ENCODE measurements at places on chromosomes 7 and 10.

GRCh38 chr7:64651632-64652165 lies 14.2 kb upstream of the ZNF107 start:
- DNase-seq = no peak

- no peak for DNase-seq
Measured at GRCh38 chr10:35341521-35341920, 5.2 kb downstream of the CCNY start.

DNA sequence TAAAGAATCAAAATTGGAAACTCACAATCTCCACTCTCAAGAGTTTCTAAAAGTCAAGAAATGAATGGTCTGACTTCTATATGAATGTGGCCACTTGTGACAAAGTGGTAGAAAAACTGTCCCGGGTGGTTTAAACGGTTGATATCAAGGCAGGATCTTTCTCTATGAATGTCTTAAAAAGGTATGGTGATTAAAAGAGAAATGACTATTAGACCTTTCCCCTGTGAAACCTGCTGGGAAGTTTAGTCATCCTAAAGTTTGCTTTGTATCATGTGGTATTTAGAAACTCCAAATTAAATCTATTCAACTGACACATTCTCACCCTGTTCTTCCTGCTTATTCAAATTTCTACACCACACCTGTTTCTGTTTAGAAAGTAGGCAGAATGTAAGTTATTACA lies 492.5 kb downstream of the XPNPEP1 start:
- no peak for DNase-seq

DNA sequence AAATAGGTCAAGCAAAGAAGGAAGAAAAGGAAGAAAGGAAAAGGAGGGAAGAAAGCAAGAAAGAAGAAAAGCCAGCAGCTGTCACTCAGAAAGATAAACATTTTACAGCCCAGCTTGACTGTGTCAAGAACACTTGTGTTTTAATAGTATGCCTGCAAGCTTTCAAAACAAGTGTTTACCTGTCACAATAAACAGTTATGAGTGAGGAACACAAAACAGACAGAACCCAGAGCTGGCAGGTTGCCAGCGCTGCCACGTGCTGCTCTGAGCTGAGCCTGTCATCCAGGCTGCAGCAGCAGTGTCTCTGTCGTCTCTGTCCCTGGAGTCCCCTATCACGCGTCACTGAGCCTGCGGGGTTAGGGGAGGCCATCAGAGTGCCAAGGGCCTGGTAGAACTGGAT lies 827.6 kb upstream of the AUTS2 start:
- DNase-seq = no peak

DNA sequence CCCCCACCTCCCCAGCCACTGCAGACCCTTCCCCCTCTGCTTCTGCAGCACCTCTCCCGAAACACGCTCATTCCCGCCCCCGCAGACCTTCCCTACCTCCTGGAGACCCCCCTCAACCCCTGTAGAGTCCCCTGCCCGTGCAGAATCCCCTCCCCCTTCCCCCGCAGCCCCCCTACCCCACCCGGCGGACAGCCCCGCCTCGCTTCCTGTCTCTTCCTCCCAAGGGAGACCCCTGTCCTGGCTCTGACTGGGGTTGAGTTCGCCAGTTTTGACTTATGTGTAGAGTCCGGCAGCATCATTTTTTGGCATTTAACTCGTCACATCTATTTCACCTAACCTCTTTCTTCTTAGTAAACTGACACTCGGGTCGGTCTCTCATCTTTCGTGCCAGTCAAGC lies 54.0 kb downstream of the ALOX5 start:
- DNase-seq = no peak

- no peak for DNase-seq
Measured at GRCh38 chr10:113992471-113993011, 51.1 kb upstream of the ADRB1 start.

- DNase-seq = no peak
Measured at GRCh38 chr7:98066934-98067507, 39.6 kb upstream of the LMTK2 start.

DNA sequence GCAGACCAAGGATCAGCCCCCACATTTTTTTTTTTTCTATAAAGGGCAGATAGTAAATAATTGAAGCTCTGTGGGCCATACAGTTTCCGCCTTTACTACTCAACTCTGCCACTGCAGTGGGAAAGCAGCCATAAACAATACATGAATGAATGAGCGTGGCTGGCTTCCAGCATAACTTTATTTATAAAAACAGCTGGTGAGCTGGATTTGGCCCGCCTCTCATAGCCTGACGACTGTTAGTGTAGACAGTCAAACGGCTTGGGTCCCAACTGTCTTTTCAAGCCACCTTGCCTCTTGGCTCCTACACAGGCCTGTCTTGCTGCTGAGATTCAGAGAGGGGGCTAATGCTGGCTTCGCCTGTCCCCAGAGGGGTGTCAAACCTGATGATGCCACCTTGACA lies 169.8 kb upstream of the GPR26 start:
- no peak for DNase-seq

DNA sequence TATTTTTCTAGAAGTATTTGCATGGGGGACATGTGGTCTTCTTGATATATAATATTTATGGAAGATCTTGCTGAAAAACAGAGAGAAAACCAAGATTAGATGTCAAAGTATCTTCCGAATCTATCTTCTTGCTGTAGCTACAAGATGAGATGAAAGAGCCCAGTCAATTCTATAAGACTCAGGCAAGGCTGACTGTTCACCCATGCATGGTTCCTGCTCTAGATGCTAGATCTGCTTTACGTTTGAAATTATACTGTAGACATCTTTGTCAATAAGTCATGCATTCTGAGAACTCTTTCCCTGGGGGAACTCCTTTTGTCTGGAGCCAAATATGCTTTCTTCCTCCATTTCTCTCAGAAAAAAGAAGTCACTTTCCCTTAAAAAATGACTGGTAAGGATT lies 1292.0 kb downstream of the XPNPEP1 start:
- no peak for DNase-seq

- no peak for DNase-seq
Measured at GRCh38 chr10:4685491-4685890, 140.5 kb upstream of the AKR1E2 start.

DNA sequence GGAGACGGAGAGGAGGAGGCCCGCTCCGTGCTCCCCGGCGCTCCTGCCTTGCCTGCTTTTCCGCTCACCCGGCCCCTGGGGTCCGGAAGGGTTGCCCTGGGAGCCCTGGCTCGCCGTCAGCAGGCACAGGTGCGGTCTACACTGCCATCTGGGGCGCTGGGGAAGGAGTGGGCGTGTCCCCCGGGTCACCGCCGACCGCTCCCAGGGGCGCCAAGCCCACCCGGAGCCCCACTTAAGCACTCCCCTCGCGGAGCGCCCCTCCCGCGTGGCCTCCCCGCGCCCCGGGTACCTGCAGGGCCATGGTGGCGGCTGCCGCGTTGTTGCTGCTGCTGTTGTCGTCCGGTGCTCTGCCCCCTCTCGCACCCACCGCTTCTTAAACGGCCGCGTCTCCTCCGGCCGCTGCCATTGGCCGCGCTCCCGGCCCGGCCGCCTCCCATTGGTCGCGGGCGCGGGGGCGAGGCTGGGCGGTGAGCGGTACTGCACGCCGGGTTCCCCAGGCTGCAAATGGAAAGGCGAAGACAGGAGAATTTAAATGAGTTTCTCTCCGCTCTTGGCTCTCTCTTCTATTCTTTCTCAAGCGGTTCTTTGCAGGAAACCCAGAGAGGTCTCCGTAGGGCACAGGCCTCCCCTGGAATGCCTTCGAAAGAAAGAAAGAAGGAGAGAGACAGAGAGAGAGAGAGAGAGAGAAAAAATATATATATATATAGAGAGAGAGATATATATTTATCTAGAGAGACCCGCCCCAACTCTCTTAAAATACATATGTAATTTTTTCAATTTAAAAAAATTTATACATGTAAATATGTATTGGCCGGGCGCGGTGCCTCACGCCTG lies at the start of gene ACBD7:
TSS of gene ACBD7 (minus strand) at position 349 of the 834 bp plus-strand sequence. CDS start at position 301, 48 bp downstream.
- peak; percentile 72 for DNase-seq

DNA sequence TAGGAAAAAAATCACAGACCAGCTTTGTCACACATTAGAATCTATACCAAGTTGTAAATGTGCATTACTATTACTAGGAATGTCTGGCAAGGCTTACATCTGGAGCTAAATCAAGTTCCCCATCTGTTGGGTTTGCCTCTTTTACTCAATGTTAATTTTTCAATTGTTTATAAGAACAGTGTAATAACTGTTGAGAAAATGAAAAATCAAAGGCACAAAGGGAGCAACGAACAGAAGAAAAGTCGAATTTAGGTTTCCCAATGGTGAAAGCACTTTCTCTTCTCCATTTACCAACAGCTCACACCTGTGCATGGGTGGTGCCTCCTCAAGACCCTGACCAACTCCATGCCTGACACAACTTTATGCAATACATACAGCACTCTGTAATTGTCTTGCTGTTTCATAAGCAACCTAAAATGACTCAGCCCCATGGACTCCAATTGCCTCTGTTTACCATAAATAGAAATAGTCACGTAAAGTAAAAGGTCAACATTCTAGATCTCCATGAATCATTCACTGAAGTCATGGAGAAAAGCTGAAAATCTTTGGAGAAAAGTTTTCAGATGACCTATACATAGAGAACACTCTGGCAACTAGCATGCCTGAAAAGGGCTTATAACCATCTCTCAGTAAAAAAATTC lies 95.5 kb upstream of the KCNIP2 start:
- DNase-seq = no peak

DNA sequence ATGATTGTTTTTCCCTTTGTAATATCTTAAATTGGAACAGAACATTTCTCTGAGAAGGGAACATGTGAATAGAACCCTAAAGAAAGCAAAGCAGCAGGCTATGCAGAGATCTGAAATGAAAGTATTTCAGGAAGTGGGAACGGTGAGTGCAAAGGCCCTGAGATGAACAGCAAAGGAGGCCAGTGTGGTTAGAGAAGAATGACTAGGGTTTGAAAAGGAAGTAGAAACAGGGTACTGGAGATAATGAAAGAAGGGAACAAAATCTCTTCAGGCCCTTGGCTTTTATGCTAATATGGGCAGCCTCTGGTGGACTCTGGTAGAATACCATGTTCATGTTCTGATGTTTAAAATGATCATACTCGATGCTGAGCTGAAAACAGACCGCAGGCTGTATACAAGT lies 22.2 kb downstream of the ARHGAP21 start:
- no peak for DNase-seq

- DNase-seq = no peak
Measured at GRCh38 chr10:73932620-73933112, 21.7 kb downstream of the PLAU start.

GRCh38 chr10:59688921-59689351 lies 20.7 kb downstream of the SLC16A9 start:
- DNase-seq = no peak

- no peak for DNase-seq
Measured at GRCh38 chr7:122415510-122415909, 111.0 kb upstream of the FEZF1 start.

DNA sequence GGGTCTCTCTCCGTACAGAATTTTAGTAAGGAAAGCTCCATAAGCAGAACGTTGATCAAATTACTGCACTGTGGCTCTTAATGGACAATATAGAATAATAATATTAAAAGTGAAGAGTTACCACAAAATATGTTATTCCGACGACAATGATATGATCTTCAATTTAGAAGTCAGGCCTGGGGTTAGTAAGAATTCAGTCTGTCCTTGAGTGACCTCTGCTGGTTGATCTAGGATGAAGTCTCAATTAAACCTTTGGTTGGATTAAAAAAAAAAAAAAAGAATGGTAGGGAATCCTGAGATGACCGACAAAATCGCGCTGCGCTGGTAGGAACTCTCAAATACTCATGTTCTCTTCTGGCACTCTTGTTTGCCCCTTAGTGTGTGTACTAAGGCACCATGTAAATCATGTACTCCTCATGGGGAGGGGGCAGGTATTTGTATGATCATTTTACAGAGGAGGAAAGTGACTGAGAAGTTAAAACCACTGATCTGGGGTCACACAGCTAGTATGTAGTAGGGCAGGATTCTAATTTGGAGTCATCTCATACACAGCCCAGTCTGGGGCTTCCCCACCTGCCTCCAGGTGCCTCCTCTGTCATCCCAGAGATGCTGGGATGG lies 161.3 kb upstream of the NPVF start:
- DNase-seq = no peak

DNA sequence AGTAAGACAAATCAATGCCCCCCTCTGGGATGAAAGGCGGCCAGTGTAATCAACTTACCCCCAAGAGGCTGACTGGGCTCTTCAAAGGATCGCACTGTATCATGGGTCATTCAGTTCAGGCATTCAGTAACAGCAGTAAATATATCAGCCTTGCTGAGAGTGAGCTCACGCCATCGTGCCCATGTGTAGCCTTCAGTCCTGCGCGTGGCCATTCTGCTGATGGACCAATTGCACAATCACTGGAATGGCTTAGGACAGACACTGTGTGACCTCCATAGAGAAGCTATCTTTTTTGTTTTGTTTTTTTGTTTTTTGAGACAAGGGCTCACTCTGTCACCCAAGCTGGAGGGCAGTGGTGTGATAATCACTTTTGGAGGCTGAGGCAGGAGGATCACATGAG lies 9.1 kb upstream of the PRKRIP1 start:
- DNase-seq = no peak

DNA sequence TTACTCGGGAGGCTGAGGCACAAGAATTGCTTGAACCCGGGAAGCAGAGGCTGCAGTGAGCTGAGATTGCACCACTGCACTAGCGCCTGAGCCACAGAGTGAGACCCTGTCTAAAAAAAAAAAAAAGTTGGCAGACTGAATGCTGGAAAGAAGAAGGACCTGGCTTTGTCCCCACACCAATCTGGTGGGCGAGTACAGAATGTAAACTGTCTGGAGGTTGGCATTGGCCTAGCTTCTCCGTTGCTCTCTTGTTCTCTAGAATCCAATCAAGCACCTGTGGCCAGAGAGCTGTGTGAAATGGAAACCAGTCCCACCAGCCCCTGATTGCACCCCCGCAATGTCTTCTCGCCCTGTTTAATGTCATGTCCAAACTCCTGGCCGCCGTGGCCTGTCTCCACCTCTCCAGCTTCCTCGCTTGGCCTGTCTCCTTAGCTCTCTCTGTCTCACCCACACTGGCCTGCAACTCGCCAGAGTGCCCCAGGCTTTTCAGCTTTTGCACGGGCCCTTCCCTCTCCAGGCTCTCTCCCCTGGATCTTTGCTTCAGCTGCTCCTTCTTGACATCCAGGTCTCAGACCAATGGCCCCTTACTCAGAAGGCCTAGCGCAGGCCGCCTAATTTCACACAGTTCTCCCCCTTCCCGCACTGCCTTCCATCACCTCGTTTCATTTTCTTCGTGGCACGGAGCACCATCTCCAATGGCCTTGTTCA lies 670 bp upstream of the AGK start:
- DNase-seq = no peak

DNA sequence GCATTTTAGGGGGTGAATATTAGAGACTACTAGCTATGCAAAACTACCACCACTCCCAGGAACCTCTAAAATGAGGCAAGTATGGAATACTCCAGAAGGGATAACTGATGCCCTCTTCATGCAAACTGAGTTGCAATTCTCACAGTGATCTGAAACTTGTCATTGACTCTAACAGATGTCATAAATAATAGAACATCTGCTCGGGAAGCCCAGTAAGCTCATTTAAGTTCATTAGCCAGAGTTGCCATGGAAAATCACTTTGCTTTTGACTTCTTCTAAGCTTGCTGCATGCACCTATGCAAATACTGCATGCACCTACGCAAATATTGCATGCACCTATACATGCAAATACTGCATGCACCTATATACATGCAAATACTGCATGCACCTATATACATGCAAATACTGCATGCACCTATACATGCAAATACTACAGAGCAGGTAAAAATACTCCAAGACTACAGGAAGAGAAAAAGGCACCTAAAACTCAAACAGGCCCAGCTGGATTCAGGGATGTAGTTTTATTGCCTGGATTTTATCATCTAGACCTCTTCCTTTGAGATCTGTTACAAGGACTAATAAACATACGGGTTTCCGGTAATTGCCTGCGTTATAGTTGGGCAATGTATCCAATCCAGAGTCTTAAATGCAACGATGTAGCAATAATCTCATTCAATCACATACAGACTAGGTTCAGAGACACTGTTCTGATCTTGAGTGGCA lies 1061.1 kb upstream of the AUTS2 start:
- no peak for DNase-seq
